Foreskin keratinocyte (primary cell): ENCODE measurements at places on chromosomes 12 and 14. TPM values are rescaled to one million over a fixed set of nuclear protein-coding genes. Genes with fewer than 3 reads are reported as not detected.

The SLC25A21 gene
- total RNA-seq: 0.24 and 0.25 TPM in 2 replicates

The ACSM4 gene
- not detected in 2 replicates for total RNA-seq

DNA sequence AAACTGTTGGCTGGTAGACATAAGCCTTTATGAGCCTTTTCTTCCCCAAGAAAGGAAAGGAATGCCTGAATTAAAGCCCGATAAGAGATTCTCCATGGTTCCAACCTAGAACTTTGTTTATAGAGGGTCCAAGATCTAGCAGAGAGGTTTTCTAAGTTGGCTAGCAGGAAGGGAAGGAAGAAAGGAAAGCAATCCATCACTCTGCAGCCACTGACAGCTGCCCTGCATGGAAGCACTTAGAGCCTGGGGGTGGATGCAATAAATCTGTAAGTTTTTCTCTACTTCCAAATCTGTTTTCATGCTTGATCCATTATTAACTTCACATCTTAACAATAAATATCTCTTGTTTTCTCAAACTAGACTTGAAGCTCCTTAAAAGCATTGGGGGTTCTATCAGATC, 224.4 kb downstream of the KSR2 start:
- no peak for DNase-seq

- DNase-seq: no peak
These were observed 1.5 kb downstream of the PDZRN4 start for GRCh38 chr12:41189395-41190251.

DNA sequence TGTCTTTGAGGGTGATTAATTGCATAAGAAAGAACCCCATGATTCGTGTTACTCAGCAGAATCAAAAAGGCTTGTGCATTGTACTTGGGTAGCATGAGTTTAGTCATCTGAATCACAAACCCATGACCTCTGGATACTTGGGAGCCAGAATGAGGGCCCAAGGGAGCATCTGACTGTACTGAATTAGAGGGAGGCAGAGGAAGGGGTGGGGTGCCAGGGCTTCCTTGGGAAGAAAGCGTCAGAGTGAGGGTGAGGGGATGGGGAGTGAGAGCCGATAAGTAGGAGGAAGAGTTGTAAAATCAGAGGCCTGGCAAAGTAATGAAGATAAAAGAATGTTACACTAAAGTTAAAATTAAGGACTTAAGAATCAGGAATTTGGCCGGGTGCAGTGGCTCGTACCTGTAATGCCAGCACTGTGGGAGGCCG, 29.8 kb downstream of the GPRC5D start:
- DNase-seq: no peak

DNA sequence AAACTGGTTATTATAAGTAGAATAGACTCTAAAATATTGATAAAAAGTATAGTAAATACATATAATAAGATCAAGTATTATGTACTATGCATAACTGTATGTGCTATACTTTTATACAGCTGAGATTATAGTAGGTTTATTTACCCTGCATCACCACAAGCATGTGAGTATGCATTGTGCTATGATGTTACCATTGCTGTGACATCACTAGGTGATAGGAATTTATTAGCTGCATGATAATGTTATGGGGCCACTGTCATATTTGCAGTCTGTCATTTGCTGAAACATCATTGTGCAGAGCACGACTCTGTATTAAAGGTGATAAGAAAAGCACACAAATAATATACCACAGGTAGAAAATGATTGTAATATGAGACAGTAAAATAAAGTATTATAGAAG, 385.6 kb downstream of the ZFP36L1 start:
- no peak for DNase-seq

DNA sequence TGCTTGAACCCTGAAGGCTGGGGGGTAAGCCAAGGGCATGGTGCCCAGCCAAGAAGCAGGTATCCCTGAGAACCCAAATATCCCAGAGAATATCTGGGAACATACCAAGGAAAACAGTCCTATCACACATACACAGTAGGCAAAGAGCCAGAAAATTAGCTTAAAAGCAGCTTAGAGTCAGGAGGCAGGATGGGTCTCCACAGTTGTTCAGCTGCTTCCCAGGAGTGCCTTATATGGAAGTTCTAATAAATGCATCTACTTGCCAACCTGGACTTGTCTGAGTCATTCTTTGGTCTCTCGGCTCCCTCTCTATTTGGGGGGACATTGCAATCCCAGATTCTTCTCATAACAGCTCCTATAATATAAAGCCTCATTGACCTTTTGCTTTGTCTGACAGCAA, 9.0 kb upstream of the GPR135 start:
- no peak for DNase-seq

DNA sequence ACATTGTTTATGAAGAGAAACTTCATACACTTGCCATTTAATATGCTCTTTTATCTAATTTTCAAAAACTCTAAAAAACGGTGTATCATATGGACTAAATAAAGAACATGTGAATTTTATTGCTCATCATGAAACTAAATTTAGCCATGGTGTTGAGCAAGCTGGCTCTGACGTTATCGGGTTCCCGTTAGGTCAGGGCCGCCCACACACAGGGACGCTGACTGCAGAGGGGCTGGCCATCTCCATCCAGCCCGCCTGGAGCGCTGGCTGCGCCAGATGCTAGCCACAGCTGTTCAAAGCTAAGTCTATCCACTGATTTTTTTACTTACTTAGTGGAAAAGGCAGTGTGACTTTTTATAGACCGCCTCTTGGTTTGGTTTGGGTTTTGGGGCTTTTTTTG, 36.5 kb upstream of the DYNC1H1 start:
- DNase-seq: no peak

DNA sequence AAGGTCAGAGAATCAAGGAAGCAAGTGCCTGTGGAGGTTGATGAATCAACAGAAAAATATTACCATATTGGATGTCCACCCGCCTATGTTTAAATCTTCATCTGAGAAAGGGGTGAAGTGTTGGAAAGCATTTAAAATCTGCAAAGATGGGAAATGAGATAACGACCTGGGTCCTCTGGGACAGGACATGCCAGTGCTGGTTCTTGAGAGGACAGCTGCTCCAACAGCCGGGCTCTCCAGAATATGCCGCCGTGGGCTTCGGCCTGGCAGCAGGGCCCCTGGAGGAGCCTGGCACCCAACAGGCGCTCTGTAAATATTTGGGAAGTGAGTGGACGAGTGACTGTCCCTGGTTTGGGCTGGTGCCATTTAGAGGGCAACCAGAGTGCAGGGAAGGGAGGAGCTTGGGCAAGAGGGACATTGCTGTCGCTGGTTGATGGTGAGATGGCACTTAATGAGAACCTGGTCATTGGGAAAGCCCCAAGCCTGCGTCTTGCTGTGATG, 129.9 kb downstream of the KCNA5 start:
- DNase-seq: no peak

DNA sequence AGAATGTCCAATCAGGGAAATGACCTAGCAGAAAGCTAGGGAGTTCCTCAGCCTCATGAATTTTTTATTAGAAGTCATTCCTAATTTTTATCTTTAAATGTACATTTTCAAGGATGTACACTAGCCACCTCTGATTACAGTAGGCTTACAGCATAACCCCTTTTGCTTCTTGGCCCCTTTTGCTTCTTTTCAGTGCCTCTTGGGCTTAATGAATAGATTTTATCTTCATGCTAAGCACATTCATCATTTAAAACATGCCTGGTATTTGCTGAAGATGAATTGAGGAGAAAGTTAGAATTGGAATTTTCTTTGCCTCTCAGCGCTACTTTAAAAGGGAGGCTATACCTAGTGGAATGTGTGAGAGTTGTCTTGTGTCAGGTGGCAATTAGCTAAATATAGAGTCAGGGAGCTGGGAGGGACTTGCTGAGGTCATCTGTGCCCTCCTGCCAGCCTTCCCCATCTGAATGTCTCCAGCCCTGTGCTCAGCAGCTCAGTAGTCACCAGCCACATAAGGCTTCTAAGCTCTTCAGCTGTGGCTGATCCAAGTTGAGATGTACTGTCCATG, 132.1 kb downstream of the SAMD4A start:
- no peak for DNase-seq

DNA sequence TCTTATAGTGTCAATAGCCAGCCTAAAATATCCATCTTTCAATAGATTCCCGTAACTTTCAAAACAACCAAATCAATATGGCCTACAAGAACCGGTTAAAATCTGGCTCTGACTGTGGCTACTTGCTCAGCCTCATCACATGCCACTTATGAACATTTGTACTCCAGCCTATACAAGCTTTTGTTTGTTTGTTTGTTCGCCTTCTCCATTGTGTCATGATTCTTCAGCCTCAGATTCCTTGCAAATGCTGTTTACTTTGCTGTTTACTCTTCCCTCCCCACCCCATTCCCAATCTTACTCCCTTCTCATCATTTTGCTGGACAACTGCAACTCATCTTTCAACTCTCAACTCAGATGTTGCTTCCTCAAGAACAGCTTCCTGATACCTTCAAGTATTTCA, 161.2 kb downstream of the CAPZA3 start:
- DNase-seq: no peak
